ENCODE measurements at places on chromosomes 5 and 9.

GRCh38 chr5:93461756-93462155 is 119.3 kb downstream of the NR2F1-AS1 start:
- no peak for DNase-seq

- no peak for DNase-seq
Measured at GRCh38 chr5:95923918-95924544, 37.6 kb downstream of the ELL2 start.

DNA sequence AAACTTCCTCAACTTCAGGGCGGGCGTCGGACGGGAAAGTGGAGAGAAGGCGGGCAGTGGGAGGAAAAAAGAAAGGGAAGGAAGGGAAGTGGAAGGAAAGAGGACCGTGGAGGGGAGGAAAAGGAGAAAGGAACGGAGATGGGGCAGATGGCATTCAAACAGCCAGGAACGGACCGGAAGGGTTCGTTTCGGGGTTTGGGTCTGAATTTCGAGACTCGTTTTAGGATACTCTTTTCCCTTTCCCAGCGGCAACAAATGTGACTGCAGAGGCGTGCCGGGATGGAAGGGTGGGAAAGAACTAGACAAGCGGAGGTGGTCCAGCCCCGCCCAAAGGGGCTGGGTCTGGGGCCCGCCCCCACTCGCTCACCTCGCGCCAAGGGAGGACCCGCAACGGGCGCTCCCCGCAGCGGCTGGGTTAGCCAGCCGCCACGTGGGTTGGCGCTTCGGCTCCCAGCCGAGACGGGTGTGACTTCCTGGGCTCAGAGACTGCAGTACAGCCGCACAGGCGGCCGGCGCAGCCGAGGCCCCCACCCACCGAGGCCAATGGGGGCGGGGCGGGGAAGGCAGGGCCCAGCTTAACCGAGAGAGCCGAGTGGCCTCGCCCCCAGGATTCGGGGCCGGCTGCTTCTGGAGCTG is 2.7 kb downstream of the VCAN start:
- no peak for DNase-seq

DNA sequence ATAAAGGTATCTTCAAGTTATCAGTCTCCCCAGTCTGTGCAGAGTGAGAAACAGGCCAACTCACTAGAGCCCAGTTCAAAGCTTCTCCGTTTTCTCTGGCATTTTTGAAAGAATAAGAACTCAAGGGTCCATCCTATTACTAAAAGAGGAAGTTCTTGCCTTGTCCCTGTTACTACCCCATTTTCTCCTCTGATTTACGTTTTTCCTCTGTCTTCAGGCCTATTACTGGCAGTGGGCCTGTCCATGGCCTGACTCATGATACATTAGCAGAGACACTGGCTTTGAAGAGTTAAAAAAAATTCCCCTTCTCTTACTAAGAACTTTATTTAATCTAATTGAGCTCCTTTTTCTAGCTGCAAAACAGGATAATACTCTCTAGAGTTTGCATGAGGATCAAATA is 624.0 kb upstream of the KLF4 start:
- no peak for DNase-seq

GRCh38 chr5:5025098-5025773 is 114.9 kb upstream of the ADAMTS16 start:
- DNase-seq: no peak

DNA sequence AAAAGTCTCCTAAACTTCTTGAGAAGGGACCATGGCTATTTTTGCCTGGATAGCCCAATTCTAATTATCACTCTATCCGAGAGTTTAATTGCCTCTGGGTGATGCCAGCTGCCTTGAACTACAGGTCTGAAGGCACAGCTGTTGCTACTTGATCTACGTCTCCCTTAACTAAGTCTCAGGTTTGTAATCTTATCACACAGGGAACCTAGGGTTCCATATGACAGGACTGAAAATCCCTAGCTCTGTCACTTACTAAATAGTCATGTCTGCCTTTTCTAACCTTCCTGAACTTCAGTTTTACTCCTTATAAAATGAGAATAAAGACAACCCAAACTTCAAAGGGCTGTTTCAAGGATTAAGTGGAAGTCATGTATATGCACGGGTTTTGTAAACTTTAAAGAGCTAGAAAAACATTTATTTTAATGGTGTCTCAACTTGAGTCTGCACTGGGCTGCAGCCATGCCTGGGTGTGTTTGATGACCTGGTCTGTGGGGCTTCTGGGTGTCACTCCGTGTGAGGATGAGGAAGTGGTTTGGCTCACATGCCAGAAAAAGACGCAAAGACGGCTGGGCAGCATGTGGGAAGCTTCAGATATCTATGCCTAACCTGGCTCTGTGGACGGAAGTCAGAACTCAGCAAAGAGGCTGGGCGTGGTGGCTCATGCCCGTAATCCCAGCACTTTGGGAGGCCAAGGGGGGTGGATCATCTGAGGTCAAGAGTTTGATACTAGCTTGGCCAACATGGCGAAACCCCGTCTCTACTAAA is 129.3 kb upstream of the SLC44A1 start:
- peak; percentile 78 for DNase-seq

DNA sequence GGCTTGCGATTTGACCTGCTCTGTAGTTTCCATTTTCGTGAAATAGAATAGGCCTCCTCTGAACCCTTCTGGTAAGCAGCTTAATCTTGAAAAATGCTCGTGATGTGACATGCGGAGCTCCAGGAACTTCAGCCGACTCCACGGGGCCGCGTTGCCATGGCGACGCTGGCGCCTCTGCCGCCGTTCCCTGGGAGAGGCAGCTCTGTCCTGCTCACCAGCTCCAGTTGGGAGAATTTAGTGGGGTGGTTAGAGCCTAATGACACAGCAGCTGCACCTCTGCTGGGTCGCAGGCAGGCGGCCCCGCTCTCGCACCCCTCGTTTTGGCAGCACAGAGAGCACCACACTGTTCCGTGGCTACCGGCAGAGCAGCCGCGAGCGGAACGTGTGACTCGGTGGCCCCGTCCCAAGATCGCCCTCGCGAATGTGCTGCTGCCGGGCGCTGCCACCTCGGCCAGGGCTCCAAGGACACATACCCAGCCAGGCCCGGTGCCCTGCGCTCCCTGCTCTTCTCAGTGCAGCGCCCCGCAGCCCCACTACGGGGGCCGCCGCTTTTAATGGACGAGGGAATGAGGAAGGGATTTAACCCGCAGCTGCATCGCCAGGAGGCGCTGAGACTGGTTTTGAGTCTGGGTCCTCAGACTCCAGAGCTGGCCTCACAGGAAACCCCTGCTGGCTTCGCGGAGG is 131.2 kb upstream of the LMX1B start:
- no peak for DNase-seq

GRCh38 chr5:169171515-169171914 is 129.4 kb downstream of the SLIT3 start:
- no peak for DNase-seq

DNA sequence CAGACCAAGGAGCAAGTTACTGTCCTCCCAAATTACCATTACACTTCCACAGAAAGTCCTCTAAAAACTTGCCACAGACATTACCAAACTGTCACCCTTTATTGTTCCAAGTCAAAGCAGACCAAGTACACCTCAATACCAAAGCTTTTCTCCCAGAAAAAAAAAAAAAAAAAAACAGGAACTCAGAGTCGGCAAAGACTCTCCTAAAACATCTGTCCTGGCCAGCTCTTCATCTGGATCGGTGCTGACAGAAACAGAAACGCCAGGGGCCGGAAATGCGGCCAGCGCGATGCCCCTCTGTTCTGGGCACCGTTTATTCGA is 718 bp downstream of the DEPDC1B start:
- no peak for DNase-seq

- no peak for DNase-seq
Measured at GRCh38 chr9:128243215-128244018, 32.4 kb downstream of the GOLGA2 start.

GRCh38 chr5:93673316-93673954 is 68.0 kb downstream of the POU5F2 start:
- DNase-seq: no peak
